ENCODE measurements at places on chromosomes 2 and 18.

DNA sequence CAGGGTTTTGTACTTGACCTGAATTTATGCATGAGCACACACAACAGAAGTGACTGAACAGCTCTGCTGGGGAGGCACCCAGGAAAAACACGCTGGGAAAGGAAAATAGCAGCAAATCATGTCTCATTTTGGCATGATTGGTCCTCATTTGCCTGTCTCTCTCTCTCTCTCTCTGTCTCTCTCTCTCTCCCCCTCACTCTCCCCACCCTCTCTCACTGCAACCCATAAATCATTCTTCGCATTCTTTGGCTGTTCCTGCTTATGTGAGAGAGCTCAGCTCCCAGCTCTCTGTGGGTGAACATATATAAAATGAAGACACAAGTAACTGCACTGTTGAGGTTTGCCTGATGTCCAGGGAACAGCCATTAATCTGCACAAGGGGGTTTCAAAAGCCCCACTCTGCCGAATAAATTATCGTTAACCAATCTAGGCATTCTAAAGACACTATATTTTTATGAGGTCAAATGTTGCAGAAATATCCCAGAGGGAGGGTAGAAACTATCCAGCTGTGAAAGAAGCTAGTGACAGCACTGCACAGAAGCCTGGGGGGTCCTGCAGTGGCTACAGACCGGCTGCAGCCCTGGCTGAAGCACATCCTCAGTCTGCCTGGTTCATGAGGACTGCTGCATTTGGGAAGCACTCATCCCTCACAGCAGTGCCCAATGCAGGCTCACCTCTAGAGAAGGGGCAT is 260.3 kb downstream of the AFF3 start:
- peak; percentile 63 for DNase-seq

DNA sequence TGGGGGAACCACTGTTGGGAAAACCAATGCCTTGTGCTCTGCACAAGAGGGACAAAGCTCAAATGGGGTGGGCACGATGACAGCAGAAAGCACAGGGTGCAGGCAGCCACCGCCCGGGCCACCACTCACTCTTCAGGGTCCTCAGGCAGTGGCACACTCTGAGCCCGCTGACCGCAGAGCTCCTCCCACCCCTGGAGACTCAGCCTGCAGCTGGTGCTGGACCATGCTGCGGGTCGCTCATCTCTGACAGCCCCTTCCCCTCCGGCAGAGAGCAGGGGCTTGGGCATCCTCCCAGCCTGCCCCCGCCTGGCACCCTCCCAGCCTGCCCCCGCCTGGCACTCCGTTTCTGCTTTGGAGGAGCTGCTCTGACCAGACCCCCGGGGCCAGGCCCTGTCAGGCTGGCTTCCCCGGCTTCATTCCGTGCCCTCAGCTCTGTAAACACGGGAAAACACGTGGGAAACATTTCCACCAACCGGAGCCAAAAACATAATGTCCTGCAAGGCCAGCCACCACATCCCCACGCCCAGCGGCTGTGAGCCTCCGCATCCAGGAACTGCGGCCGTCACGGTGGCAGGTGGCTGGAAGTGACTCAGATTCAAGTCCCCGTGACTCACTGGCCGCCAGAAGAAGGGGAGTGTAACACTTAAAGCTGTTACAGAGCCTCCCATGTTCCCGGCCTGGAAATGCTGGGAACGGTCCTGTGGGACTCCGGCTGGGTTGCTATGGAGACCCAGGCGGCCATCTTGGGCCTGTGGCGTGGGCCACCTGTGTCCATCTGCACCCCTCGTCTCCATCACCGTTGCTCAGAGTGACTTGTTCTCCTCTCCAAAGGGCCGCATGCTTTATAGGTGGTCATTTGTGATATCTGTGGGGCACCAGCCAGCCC is 6.8 kb upstream of the SNED1 start:
- DNase-seq = peak; percentile 98

DNA sequence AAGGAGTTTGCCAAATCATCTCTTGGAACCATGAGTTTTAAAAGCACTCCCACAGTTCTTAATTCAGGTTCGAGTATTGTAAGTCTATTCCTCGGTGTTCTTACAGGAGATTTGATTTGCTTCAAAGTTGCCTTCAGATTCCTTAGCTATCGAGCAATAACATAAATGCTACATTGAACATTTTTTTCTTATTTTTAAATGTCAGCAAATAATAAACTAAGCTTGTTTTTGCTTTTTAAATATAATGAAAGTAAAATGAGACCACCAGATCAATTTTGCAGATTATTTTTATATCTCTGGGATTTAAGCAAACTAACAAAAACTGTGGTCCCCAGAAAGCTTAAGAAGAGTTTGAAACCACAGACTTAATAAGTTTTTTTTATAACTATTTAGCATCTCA is 195.5 kb downstream of the LNPK start:
- no peak for DNase-seq

DNA sequence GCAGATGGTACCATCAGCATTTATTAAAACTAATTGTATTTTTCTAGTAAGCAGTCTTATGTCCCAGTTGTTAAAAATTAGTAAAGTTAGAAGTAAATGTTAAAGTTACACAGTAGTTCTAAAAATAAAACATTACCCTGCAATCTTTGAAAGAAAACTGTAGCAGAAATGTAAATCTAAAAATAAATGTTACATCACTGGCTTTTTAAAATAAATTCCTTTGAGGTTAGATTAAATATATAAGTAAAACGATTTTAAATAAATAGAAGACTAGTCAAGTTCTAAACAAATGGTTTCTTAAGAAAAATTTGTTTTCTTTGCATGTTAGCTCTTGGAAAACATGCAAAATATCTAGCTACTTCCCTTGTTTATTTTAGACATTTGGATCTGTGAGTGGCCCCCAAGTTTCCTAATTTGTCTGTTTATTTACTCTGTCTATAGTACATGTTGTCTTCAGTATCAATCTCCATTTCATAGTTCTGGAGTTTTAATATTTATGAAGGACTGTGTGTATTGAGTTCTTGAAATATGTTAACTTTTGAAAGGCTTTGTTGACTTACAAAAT is 58.2 kb downstream of the GLS start:
- no peak for DNase-seq

DNA sequence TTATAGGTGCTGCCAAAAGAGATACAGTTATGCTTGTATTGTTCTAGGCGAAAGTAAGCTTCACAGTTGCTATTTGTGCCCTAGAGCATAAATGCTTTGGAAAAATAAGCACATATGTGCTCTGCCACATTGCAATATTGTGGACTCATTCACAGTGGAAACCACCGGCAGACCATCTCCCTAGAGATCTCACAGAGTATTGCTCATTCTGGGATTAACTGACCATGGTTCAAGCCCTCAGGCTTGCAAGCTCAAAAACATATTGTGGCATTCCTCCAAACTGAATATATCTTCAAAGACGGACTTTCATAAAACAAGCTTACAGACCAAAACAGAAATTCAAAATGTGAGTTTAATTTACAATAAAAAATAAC is 158.2 kb upstream of the CCDC150 start:
- DNase-seq = no peak

GRCh38 chr2:228917220-228917619 is 353.9 kb downstream of the PID1 start:
- no peak for DNase-seq

DNA sequence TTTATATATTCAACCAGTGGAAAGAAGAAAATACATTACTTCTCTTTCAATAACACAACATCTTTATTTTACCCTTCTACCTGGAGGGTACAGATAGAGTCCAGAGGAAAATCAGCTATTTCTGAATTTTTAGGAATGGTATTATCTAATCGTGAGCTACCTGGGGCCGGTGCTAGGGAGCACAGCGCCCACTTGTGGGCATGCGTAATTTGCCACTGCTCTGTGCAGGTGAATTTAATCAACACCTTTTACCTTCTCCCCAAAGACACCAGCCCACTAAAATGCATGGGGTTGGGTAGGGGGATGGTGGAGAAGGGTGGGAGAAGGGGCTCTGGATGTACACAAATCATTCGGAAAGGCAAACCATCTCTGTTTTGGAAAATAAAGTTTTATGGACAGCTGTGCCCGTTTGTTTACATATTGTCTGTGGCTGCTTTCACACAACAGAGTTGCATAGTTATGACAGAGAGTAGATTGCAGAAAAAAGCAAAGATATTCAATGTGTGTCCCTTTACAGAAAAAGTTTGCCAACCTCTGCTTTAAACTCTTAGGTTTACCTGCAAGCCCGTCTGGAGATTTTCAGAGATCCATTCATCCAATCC is 51.5 kb upstream of the DCC start:
- no peak for DNase-seq

DNA sequence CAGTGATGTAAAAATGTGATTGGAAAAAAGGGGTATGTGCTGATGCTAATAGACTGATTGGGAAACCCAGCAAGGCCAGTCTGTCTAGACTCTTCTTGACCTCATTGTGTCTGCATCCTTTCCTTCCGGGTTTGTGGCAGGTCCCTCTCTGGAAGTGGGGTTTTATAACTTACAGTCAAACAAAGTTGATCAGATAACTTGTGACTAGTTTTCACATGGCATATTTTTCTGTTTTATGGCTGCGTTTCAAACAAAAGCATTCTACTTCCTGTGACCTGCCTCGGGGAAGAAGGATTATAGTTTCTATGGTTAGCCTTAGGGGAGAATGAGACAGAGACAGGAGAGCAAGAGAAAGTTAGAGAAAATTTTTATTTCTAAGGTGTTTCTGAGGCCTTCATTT is 188.7 kb upstream of the HNMT start:
- no peak for DNase-seq

DNA sequence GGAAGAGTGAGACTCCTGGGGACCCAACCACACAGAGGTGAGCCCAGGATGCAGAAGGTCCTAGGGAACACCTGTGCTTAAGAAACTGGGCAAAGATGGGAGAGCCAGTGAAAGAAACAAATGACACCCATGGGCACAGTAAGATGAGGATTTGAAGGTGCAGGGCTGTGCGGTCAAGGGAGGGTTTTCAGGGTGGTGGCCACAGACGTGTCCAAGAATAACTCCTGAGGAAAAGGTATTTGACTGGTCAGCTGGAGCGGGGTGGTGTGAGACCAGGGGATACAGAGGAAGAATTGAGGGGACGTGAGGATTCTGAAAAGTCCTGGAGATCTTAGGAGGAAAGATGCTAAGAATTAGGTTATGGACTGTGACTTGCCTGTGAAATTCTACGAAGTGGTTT is 142.9 kb downstream of the TMEM163 start:
- DNase-seq = no peak

GRCh38 chr18:37309861-37310260 is 255.7 kb downstream of the CELF4 start:
- DNase-seq = no peak

DNA sequence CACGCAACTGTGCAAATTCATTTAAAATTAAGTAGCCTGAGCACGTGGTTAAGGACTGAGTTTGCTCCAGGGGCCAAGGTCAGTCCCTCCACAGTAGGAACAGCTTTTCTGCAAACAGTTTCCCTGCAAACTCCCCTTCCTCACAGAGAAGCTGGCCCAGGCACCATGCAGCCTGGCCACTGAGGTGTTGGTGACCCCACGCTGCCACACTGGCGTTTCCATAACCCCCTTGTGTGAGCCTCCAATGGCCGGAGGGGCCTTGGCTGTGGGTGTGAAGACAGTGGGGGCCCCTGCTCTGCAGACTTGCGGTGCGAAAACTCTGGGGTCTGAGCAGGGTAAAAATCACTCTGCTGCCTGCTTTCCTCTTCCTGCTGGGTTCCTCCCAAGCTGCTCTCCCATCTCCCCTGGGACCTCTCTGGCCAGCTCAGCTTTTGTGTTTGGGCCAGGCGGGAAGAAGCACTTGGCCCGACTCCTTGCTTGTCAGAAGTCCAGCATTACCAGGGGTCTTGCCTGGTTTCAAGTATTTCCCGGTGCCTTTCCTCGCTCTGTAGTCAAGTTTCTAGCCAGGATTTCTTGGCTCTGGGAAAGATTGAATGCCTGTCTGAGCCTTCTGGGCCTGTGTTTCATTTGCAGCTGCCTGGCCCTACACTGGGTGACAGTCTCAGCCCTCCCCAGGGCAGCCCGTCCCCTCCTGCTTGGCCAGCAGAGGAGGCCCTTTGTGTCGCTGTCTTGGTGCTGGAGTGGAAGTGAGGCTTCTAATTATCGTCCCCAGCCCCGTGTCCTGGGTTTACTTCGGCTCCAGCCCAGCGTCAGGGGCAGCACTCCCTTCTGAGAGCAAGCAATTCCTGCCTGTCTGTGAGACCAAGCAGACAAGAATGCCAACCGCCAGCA is 131.4 kb upstream of the SLC1A4 start:
- DNase-seq = no peak

DNA sequence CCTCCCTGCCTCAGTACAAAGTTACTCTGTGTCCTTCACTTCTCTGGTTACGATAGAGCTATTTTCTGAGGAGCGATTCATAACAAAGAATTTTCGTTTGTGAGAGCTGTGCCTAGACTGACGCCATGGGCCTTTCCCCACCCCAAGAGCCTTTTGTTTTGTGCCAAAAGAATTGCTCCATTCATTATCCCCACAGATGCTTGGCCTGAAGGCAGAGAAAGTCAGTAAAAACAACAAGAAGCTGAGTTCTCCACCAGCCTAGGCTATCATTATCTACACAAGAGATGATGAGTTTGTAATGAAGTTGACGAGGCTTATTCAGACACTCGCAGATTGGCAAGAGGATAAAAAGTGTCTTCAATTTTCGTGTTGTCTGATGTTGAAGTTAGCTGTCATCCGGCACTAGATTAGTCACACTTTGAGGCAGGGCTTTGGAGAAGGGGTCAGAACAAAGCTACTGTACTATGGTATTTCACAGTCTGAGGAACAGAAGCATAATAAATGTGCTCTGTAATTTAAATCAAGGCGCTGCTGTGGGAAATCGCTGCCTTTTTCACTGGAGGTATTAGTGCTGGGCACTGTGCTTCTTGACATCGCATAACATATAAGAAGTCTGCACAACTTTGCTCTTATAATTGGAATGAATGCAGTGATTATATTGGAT is 278.4 kb upstream of the FIGN start:
- DNase-seq = peak; percentile 64

- no peak for DNase-seq
Measured at GRCh38 chr2:104050656-104051242, 803.2 kb upstream of the POU3F3 start.

DNA sequence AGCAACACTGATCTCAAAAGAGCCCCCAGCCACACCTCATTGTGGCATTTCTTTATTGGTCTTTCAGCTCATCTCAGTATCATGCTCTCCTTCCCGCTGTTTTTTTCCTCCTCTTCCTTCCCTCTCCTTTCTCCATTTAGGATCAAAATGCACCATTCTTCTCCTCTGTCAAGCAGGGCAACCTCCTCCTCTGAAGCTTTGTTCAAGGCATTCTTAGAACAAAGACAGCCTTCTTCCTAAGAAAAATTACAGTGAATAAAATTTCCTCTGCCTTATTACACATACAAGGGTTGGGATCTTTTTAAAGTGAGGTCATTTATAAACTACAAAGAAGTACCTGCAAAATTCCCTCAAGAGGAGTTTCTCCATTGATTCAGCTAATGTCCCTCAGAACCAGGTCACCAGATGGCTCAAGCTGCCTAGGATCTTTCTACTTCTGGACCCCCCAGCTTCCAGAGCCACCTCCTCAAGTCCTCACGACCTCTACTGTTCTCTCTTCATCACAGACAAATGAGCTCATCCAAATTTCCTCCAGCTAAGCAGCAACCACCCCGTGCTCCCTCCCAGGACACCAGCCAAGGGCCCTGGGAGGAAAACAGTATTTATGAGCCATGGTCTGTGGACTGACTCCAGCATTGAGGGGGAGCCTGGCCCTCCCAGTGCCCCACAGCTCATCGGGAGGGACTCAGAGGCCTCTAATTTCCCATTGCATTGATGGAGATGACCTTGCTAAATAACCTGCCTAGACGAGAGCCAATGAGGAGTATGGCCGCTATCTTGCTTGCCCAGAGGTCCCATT is 18.0 kb downstream of the SFXN5 start:
- no peak for DNase-seq

- no peak for DNase-seq
Measured at GRCh38 chr2:152022090-152022489, 76.8 kb downstream of the CACNB4 start.

GRCh38 chr18:49573835-49574234 is 12.0 kb downstream of the LIPG start:
- DNase-seq = no peak

All from kidney epithelial cell (primary cell).